ENCODE measurements at places on chromosomes 7 and 10.

DNA sequence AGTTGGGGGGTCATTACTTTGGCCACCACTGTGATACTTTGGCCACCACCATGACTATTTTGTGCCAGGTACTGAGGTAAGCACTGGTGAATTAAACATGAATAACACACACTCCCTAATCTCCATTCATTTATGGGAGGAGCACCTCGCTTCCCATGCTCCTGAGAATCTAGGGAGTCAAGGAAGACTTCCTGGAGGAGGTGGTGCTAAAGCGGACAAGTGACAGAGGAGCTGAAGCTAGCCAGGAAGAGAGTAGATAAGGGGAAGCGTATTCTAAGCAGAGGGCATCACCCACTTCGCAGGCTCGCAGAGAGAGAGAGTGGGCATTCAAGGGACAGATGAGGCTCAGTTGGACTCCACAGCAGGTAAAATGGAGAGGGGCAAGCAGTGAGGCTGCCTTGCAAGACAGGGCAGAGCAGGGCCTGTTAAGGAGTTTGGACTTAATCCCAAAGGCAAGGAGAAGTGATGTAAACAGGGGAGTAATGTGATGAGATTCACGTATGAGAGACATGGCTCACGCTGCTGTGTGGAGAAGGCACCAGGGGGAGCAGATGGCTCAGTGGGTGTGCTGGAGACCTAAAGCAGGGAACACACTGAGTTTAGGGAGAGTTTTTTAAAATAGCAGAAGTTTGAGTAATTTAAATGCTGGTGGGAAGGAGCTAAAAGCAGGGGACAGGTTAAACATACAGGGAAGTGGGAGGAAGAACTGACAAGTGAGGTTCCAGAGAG lies 21.3 kb upstream of the TMEM248 start:
- DNase-seq, result no peak

GRCh38 chr7:139566736-139567646 lies 43.5 kb downstream of the CLEC2L start:
- no peak for DNase-seq

DNA sequence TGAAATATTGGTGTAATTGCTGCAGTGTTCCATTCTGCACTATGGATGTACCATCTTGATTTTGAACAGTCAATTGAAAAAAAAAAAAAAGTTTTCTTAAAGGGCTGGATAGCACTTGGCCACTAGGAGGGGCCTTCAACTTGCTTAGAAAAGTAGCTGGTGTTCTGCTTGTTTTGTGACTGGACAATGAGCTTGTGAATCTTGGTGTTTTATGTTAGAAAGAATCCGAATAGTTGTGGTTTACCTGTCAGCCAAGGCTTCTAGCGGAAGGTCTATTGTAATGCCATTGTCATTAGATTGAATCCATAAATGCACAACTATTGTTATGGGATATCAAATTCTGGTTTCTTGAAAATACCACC lies 77.1 kb downstream of the BMPER start:
- DNase-seq, result no peak

- no peak for DNase-seq
These were observed 2.2 kb upstream of the TMEM270 start for GRCh38 chr7:73858807-73859206.

- no peak for DNase-seq
These were observed at the start of gene KAZALD1 for GRCh38 chr10:101061624-101062231. KAZALD1 (plus strand) TSS chr10:101061989; CDS start chr10:101062593, 604 bp downstream.

DNA sequence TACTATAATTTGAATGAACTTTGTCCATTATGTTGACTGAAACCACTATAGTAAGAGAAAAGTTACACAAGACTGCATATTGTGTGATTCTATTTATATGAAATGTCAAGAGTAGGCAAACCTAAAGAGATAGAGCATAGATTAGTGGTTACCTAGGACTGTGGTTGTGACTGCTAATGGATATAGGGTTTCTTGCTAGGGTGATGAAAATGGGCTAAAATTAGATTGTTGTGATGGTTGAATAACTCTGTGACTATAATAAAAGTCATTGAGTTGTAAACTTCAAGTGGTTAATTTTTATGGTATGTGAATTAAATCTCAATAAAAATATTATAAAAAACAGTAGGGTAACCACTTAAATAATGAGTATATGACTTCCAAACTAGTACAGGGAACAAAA lies 142.9 kb upstream of the AHR start:
- peak; percentile 98 for DNase-seq

GRCh38 chr10:44512431-44513022 lies 127.6 kb upstream of the CXCL12 start:
- no peak for DNase-seq
